Aorta (tissue), 5 donors: ENCODE measurements at places on chromosomes 1 and 21. TPM values are rescaled to one million over a fixed set of nuclear protein-coding genes. Genes with fewer than 3 reads are reported as not detected.

The CNKSR1 gene
- total RNA-seq, result 1.5 TPM

The TFB2M gene
- total RNA-seq, result 5.2 TPM

The C1orf94 gene
- not detected for total RNA-seq

The ACTN2 gene
- total RNA-seq, result 40.5 TPM

The NR0B2 gene
- total RNA-seq, result not detected

The MYOG gene
- total RNA-seq, result not detected

The AADACL4 gene
- not detected for total RNA-seq

The KIF26B gene
- 0.58 TPM for total RNA-seq

The CFAP74 gene
- total RNA-seq, result not detected

The ZNF683 gene
- 0.65 TPM for total RNA-seq

The DNALI1 gene
- 5.1 TPM for total RNA-seq

The HSD3B2 gene
- 0.55 TPM for total RNA-seq

The FUBP1 gene
- total RNA-seq, result 101 TPM

The DAP3 gene
- 76.7 TPM for total RNA-seq

The OXCT2 gene
- 1.3 TPM for total RNA-seq

The MPL gene
- total RNA-seq, result 0.18 TPM

The F13B gene
- not detected for total RNA-seq

The IL10 gene
- 2.7 TPM for total RNA-seq

The MOV10 gene
- 29.2 TPM for total RNA-seq

The HLX gene
- total RNA-seq, result 21.6 TPM

The TCP10L gene
- 1.5 TPM for total RNA-seq

The PIGP gene
- total RNA-seq, result 15.8 TPM

The RPTN gene
- not detected for total RNA-seq

The C1orf141 gene
- total RNA-seq, result not detected

The FCMR gene
- 3.3 TPM for total RNA-seq

The NCMAP gene
- 0.81 TPM for total RNA-seq
